ENCODE measurements at places on chromosomes 2 and 18. TPM values are rescaled to one million over a fixed set of nuclear protein-coding genes. Genes with fewer than 3 reads are reported as not detected.

DNA sequence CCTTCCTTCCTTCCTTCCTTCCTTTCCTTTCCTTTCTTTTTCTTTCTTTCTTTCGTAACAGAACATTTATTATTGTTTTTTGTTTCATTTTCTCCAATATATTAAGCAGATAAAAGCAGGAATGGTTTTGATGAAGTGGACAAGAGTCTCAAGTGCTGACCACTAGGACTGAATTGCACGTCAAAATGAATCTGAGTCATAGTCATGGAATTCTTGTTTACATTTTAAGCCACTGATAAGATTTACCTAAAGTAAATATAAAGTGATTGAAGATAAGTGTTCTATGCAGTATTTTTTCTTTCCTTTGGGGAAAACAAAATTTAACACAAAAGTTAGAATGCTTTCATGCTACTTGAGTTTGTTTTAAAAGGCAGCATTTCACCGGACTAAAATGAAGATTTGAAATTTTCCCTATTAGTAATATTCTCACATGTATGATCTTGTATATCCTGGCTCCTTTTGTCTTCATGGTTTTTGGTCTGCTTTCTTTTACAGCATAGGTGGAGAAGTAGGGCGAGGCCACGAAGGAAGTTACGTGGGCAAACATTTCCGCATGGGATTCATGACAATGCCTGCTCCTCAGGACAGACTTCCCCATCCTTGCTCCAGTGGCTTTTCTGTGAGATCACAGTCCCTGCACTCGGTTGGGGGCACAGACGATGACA is 113.5 kb downstream of the NYAP2 start:
- no peak for DNase-seq

DNA sequence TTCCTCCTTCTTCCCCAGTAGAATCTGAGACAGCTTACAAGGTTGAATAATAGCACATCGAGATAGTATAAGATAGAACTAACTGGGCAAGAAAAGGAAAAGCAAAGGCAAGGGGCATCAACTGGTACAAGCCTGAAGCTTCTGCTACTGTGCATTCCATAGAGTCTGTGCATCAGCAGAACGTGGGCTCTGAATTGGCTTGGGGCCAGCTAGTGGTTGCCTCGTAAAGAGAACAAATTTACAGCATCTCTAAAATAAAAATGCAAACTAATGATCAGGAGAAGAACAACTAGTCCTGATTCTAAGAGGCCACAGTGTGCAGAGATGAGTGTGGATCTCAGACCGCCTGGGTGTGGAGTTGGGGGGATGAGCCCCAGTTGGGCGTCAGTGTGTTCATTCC is 36.6 kb downstream of the UPP2 start:
- no peak for DNase-seq

GRCh38 chr2:230124757-230125431 is 56.2 kb upstream of the SLC16A14 start:
- no peak for DNase-seq

The NTSR2 gene
- not detected for total RNA-seq

The TEX44 gene
- not detected for total RNA-seq

DNA sequence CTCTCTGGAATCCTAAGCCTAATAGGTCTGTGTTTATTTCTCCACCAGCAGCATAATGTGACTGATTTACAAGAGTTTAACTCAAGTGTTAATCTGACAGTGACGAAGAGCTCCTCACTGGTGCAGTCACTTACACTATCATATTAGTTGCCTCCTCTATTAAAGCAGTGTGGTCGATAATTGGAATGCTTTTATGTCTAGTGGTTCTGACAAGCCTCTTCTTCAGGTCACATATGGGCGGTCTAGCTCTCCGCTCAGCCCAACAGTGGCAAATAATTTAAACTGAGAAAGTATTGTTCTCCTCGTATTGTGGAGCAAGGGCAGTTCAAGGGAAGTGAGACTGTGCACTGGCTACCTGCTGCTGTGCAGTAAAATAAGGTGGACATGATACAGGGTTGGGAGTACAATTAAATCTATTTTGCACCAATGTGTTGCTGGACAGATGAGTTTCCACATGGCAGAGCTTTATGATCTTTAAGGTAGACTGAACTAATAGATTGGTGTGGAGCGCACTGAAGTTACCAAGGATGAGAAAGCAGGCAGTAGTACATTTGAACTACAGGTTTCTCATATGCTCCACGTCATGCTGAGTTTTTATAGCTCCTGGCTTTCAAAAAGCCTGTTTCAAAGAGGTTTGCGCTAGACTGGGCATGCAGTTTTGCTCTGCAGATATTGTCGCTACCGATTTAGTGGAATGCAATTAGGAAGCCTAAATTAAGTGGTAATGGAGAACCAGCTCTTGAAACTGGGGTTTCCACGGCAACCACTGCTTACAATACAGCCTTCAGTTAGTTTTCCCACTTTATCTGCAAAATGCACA is 151.7 kb upstream of the POU3F3 start:
- no peak for DNase-seq

- DNase-seq: no peak
These were observed 5.1 kb upstream of the STEAP3 start for GRCh38 chr2:119218478-119219064.

DNA sequence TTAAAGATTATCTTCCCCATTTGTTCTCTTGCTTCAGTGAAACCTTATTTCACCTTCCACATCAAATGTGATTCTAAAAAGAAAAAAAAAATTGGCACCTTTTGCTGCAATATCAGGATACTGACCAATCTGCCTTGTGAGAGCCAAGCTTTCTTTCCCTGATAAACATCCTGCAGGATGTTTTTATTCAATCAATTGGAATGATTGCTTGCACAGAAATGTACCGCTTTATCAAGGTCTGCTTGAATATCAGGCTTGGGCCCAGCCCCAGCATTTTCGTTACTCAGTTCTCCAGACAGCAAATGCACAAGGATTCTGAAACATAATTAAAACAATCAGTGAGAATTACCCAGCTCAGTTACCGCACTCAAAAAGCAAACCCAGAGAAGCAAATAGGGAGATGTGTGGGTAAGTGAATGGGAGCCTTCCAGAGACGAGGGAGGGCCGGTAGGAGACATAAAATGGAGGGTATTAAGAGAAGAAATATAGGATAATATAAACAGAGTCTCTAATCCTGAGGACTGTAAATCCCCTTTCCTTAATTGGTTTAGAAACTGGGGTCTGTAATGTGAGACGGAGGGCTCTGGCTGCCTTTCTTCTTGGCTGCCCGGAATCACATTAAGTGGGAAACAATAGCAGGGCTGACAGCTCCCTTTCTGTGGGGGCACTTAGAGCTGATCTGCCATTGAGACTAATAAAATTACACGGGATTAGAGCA is 291.8 kb downstream of the ICOS start:
- no peak for DNase-seq

DNA sequence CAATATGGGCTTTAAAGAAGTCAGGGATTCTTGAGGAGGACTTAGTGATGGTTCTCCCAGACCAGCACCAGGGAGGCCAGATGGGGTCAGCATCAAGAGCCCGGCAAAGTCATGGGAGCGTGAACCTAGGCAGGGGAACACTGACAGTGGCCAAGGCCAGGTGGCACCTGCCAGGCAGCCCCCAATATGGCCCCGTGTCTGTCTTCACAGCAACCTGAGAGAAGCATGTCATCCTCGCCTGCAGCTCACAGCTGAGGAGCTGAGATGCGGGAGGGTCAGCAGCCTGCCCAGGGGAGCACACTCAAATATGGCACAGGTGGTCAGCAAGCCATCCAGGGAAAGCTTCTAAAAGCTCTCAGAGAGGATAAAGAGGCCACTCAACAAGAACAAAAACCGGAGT is 105.7 kb upstream of the GPC1 start:
- DNase-seq: no peak

GRCh38 chr2:174888146-174888545 is 117.0 kb downstream of the CHN1 start:
- DNase-seq: no peak

- DNase-seq: peak; percentile 74
These were observed 24.5 kb downstream of the LOXHD1 start for GRCh38 chr18:46632401-46633071.

GRCh38 chr2:95026471-95027368 is 1.2 kb downstream of the MAL start:
- DNase-seq: no peak

- DNase-seq: no peak
These were observed 51.5 kb upstream of the ITGB6 start for GRCh38 chr2:160251569-160251968.

- DNase-seq: peak; percentile 72
These were observed 144.8 kb upstream of the GPC1 start for GRCh38 chr2:240290432-240291336.

DNA sequence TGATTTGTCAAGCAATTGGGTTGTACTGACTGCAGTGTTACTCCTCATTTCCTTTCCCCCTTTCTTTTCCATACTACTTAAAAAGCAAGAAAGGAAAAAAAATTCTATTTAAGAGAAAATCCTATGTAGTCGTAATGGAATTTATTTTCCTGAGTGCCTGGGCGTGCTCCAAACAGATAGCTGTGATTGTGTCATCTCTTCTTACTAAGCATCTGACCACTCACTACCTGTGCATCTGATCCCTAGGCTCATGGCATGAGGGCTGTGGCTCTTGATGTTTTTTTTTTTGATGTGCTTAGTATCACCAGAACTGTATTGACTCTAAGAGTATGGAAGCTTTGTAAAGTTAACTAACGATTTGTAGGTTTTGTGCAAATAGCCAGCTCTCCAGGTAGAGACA is 19.0 kb downstream of the CRIM1 start:
- DNase-seq: no peak

DNA sequence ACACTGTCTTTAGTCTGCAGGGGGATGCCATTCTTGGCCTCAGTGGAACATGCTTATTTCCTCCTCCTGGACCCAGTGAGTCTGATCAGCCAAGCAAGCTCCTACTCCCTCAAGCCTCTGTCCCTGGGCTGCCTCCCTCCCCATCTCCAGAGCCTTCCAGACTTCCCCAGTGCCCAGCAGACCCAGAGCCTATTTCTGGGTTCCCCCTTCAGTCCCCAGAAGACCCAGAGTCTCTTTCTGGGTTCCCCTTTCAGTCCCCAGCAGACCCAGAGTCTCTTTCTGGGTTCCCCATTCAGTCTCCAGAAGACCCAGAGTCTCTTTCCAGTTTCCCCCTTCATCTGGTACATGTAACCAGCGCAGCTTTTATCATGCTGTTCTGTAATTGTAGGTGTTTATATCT is 17.0 kb upstream of the PKDCC start:
- DNase-seq: no peak

DNA sequence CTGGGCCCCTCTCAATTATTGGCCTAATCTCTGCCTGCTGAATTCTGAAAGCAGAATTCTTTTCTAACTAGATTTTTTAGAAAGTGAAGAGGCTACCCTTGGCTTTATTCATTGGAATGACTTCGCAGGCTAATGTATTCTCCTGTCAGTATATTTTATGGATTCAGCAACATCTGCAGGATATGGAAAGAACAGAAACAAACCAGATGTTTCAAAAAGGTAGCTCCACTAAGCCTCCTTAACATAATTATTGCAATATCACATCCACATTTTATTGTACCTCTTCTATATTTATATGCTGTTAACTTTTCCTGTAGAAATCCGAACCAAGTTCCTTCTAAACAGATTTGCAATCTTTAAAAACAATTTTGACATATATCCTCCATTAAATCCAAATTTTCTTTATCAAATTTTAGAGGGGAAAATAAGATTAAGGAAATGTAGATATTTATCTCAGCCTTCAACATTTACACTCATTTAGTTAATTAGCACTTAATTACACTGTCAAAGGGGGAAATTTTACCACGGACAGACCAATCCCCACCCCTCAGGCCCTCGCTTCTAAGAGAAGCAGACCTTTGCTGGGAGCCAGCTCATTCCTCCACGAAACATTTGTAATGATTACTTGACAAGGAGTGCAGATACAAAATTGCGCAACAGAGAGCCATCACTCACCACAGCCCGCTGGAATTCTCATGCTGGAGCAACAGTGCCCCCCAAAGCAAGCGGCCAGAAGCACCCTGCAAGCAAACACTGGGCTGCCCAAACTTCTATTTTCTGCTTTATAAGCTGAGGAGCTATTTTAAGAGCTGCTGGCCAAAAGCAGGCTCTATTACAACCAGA is 253.4 kb downstream of the ETAA1 start:
- DNase-seq: peak; percentile 81

GRCh38 chr2:146786396-146786795 is 1058.4 kb upstream of the ACVR2A start:
- DNase-seq: no peak

The BCL11A gene
- 94.4 TPM for total RNA-seq

The VAMP5 gene
- total RNA-seq: 14.3 TPM

DNA sequence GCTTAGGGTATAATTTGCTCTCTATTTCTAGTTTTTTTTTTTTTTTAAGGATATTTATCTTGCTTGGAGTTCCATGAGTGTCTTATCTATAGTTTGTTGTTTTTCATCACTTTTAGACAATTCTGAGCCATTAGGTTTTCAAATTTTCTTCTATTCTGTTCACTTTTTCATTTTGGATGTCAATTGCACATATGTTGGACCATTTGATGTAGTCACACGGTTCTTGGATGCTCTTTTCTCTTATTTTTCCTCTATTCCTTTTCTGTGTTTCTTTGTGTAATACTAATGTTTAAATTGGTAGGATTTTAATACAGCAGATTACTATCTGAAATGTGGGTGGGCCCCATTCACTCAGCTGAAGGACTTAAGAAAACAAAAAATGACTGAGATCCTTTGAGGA is 292.6 kb downstream of the CALCRL start:
- no peak for DNase-seq
